ENCODE measurements at places on chromosomes 5 and 9.

DNA sequence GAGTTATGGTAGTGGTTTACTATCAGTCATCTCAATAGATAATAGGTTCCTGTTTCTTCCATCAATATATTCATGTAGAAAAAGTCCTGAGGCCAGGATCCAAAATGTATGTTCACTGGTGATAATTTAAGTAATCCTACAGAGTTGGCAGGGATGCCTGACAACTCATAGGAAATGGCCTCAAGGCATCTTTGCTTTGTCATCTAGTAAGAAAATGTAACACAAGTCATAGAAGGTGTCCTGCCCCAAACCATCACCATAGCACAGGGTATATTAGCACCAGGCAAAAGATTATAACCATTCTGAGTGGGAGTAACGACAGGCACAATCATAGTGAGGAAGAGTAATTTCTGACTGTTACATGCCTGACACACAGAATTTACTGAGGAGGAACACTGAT, 257.0 kb downstream of the TMEM167A start:
- no peaks in the 10 kb centered on the region for H3K27me3 ChIP-seq
- H3K36me3 ChIP-seq, result no peaks in the 10 kb centered on the region
- DNase-seq, result no peak
- H3K4me1 ChIP-seq, result no peaks in the 10 kb centered on the region
- no peak overlapping the region for H3K4me3 ChIP-seq

GRCh38 chr9:20321423-20322082, 300.7 kb downstream of the MLLT3 start:
- H3K27me3 ChIP-seq, result no peaks in the 10 kb centered on the region
- no peaks in the 10 kb centered on the region for H3K36me3 ChIP-seq
- peaks cover 16% of the 10 kb centered on the region for H3K4me1 ChIP-seq
- H3K27ac ChIP-seq, result peak overlapping the region; percentile 11
- peak; percentile 4 for DNase-seq
- no peak overlapping the region for H3K4me3 ChIP-seq

- H3K27me3 ChIP-seq, result no peaks in the 10 kb centered on the region
- DNase-seq, result no peak
- peak overlapping the region; percentile 73 for H3K4me3 ChIP-seq
- peak overlapping the region; percentile 85 for H3K27ac ChIP-seq
Measured at GRCh38 chr5:55306641-55307382, 682 bp downstream of the DHX29 start.

GRCh38 chr5:123786411-123786810, 274.4 kb downstream of the CSNK1G3 start:
- no peaks in the 10 kb centered on the region for H3K36me3 ChIP-seq
- no peak for DNase-seq
- no peak overlapping the region for H3K27ac ChIP-seq
- no peaks in the 10 kb centered on the region for H3K4me1 ChIP-seq

- no peak overlapping the region for H3K27ac ChIP-seq
- no peaks in the 10 kb centered on the region for H3K4me1 ChIP-seq
- H3K36me3 ChIP-seq, result no peaks in the 10 kb centered on the region
- H3K4me3 ChIP-seq, result no peak overlapping the region
- no peaks in the 10 kb centered on the region for H3K27me3 ChIP-seq
Measured at GRCh38 chr9:20280330-20280729, 342.0 kb downstream of the MLLT3 start.

- H3K36me3 ChIP-seq, result no peaks in the 10 kb centered on the region
- no peaks in the 10 kb centered on the region for H3K4me1 ChIP-seq
- no peak overlapping the region for H3K27ac ChIP-seq
- no peak for DNase-seq
- H3K4me3 ChIP-seq, result no peak overlapping the region
Measured at GRCh38 chr5:4868140-4868735, 271.9 kb upstream of the ADAMTS16 start.

DNA sequence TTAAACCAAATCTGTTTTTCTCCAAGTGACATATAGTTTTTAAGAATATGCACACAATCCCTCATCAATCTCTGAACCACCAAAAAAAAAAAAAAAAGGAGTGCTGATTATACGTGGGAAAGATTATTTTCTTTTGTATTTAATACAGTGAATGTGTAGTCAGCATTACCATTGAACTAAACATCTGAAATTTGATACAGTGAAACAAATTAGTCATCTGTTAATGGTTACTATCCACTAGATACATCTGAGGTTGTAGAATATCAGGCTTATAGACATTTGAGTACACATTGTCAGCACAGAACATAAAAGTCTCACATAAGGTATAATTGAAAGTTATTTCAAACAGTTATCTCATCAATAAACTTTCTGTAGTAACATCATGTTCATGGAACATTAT, 87.0 kb downstream of the SLF1 start:
- no peak for DNase-seq
- no peaks in the 10 kb centered on the region for H3K27me3 ChIP-seq
- H3K36me3 ChIP-seq, result no peaks in the 10 kb centered on the region
- no peak overlapping the region for H3K27ac ChIP-seq
- no peak overlapping the region for H3K4me3 ChIP-seq

DNA sequence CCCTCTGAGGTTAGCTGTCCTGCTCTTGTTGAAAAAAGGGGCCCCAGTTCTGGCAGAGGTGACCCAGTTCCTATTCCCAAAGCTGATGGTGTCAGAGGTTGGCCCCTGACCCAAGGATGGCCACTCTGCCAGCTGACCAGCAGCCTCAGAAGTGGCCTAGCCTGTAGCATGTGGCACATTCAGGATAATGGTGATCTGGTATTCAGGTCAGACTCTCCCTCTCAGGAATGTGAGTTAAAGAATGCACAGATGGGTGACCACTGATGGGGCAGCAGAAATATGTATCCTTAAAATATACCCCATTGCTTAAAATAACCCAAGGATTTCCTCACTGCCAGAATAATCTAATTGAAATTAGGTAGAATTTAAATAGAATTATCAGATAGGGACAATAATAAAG, 369.2 kb downstream of the SEMA5A start:
- H3K4me3 ChIP-seq, result no peak overlapping the region
- DNase-seq, result no peak
- no peaks in the 10 kb centered on the region for H3K4me1 ChIP-seq
- H3K27me3 ChIP-seq, result no peaks in the 10 kb centered on the region

DNA sequence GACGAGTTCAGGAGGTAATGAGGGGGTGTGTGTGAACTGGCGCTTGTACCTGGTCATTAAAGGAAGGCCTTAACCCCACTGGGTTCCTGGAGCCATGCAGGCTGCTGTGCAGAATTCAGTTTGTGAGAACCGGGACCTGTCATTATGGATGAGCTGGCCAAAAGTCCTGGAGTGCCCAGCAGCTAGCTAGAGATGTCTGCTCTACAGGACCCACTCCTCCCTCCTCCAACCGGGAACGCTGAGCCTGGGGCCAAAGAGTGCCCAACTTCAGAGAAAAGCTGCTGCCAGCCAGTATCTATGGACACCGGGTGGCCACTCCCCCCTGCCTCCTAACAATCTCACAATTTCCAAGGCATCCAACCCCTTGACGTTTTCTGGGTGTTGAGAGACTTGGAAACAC, 1.2 kb downstream of the ENTREP1 start:
- H3K4me1 ChIP-seq, result no peaks in the 10 kb centered on the region
- no peak overlapping the region for H3K4me3 ChIP-seq
- peaks cover 5% of the 10 kb centered on the region for H3K27me3 ChIP-seq
- DNase-seq, result no peak
